Activated CD4-positive, alpha-beta T cell treated with anti-CD3 and anti-CD28 coated beads, Interleukin-2, amount 10 ng/mL, durations not matched to agents 7 days and 5 days (primary cell): ENCODE measurements at places on chromosomes 13 and 19.

GRCh38 chr19:55460670-55461258, 678 bp downstream of the ISOC2 start:
- peak; percentile 30 for DNase-seq

DNA sequence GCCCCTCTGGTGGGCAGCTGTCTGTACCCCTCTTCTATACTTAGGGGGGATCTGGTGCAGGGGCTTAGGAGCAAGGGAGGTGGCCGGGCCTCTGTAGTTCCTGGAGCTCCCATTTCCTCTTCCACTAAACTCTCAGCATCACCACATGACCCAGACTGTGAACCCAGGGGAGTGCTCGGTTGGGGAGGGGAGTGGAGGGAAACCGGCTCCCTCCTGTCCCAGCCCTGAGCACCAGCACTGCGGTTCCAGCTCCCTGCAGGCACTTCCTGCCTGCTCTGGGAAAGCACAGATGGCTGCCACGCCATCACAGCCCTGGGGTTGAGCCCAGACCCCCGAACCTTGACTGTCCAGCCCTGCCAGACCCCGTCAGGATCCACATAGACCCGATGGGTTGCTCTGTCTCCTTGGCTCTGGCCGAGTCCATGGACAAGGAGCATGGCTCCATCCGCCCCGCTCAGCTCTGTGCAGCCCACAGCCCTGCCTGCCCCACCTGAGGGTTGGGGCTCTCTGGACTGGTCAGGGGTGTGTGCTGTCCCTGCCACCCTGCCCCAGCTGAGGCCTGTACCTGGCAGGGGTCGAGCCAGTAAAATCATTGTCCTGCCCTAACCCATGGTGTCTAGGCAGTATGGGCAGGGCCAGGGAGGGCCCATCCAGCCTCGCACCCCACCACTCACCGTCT, 36.0 kb upstream of the SLC7A10 start:
- no peak for DNase-seq

DNA sequence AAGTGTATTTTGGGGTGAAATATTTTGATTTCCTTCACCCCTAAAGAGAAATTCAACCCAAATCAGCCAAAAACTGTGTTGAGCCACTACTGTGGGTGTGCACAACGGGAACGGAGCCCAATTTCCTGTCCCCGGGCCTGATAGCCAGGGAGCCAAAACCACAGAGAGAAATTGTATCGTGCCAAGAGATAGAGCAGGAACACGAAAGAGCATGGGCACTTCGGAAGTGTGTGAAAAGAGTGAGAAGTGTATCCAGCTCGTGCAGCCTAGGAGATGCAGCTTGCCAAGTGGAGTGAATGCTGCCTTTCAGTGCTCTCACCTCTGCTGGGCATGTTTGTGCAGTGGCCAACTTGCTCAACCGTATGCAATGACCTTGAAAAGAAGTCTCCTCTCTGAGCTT, 19.4 kb upstream of the PLEKHF1 start:
- no peak for DNase-seq

DNA sequence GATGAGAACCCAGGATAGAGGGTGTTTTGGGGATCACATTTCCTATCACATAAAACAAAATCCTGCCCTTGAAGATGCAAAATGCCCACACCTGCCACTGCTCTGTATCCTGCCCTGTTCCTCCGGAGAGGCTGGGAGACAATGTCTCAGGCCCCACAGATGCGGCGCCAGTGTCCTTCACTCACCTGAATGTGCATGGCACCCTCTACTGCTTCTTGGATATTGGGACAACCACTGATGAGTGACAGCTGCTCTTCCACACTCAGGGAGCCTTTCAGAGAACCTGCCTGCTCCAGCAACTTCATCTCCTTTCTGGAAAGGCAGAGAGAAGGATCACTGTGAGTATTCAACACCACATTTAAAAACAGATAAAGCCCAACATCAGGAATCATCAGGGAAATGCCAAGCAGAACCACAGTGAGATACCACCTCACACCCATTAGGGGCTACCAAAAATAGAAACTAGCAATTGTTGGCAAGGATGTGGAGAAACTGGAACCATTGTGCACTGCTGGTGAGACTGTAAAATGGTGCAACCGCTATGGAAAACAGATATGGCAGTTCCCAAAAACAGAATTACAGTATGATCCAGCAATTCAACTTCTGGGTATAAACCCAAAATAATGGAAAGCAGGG, 36.4 kb downstream of the CRYL1 start:
- DNase-seq, result peak; percentile 81

DNA sequence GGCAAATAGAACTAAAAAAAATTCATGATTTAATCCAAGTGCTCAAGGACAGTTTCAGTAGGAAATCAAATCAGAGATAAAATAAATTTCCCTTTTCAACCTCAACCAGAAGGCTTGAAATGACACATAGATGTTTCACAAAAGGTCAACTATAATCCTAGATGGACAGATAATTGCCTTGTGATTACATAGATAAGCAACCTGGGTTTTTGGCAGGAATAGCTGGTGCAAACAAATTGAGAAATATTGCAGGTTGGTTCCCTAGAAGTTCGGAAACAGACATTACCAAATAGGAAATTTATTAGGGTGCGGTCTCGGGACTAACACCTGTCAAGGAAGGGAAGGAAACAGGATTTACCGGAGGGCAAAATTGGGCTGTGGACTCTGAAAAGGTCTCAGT, 497.5 kb downstream of the COG6 start:
- no peak for DNase-seq

DNA sequence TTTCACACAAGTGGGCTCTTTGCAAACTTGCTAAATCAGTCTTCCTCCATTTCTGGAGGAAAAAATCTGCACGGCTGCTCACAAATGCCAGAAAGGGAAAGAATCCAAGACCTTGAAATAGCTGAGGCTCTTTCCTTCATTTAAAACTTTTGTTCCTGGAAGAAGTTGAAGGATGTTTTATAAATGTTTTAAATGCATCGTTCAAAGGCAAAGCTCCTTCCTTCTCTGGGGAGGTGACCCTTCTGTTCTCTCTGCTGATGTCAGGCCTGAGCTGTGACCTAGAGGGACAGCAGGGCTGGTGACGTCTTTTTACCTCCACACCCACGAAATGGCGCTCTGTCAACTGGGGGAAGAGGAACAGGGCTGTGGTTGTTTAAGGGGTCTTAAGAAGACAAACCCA, 376.4 kb upstream of the ZNF507 start:
- DNase-seq, result no peak

DNA sequence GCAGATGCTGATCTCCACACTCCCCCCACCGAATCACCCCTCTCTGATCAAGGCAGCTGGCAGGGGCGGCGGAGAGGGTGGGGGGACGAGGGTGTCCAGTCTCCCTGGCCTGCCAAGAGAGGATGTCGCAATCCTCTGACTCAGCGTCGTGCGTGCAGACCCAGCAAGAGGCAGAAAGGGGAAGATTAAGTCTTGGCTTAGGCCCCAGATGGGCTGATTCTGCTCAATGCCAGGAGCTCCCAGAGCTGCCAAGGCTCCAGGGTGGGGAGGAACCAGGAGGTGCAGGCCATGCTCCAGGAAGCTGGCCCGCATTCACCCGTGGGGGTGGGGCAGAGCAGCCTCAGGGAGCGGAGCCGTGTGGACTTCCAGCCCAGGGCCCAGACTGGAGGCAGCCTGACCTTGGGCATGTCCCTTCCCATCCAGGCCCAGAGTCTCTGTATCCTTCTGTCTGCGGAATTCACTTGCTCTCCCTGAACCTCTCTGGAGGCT, 6.6 kb upstream of the BCL3 start:
- DNase-seq, result no peak

DNA sequence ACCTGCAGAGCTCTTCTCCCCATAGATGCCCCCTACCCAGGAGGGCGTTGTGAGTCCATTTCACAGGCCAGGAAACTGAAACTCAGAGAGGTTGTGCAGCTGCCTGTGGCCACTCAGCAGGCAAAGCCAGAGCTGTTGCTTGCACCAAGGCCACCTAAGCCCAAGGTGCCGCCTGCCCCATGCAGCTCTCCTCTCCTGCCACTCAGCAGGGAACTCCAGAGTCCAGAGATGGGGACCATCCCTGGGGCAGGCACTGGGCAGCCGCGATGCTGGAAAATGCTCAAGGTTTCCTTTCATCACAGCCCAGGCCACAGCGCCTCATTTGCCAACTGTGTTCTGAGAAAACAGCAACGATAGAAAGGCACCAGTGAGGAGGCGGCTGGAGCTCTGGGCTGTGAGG, 41.0 kb upstream of the PEPD start:
- no peak for DNase-seq

DNA sequence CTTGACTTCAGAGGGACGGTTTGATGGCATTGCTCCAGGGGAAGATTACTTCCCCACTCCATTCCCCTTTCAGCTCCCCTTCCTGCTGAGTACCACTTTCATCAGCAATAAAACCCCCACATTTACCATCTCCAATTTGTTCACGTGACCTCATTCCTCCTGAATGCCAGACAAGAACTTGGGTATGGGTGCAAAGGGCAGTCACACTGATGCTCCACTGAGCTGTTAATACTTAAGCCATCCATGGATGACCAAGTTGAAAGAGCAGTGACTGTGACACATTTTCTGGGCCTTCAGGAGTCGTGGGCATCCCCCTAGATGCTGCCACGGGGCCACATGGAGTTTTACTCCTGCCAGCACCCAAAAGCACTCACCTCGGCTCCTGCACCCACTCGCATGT, 93.1 kb downstream of the STOML3 start:
- DNase-seq, result no peak

DNA sequence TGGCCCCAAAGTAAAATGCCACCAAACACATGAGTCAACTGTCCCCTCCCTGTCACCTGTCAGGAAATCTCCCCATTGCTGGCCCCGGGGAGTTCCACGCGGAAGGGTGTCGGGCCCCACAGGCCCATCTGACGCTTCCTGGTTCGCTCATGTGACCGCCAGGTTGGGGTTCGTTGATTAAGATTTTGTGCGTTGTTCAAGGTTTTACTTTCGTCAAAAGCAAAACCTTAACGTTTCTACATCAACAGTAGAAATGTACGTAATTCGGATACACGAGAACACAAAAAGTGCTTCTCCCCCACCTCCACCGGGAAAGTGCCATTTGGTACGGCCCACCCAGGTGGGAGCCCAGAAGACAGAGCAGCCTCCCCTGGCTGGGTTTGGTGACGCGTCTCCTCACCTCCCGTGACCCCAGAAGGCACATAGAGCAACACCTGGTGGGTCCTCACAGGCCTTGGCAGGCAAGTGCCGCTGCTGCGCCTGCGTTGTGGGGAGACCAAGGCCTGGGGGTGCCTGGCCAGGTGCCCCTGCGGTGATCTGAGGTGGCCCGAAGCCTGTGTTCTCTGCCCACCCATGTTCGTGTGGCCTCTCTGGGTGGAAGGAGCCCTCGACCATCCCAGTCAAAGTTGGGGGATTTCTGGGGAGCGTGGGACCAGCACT, 161.6 kb downstream of the KDM4B start:
- DNase-seq, result peak; percentile 35

GRCh38 chr19:45508861-45509691, 1.8 kb downstream of the VASP start:
- DNase-seq, result peak; percentile 43

DNA sequence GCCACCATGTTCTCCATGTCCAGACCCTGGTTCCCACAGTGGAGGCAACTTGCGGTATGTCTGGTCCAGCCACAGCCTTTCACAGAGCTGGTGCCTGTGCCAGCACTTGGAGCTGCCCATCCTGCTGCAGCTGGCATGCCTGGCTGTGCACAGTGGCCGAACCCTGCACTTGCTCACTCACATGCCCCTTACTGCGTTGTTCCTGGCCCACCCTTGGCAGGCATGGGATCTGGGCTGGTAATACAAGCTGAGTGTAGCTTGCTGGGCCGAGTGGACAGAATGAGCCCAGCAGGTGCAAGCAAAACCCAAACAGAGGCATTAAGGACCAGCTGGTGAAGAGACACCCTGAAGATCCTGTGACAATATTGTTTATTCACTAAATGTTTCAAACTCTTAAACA, 583.9 kb upstream of the SLITRK6 start:
- DNase-seq, result no peak

- DNase-seq, result no peak
These were observed 4.4 kb downstream of the CLEC4M start for GRCh38 chr19:7767487-7767886.

DNA sequence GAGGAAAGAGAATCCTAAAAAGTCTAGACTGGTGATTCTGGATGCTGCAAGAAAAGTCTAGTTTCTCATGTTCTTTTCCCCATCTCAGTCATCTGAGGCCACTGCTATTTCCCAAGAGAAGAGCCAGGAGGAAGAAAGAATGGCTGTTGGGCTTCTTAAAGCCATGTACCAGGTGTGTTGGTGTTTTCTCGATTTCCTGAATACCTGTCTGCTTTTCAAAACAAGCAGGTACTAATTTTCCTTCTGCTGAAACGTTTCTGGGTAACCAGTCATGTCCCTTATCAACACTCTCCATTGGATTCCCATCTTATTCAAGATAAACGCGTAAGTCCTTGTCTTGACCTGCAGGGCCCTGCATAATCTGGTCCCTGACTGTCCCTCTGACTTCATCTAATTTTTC, 1.1 kb downstream of the ZNF570 start:
- DNase-seq, result no peak

DNA sequence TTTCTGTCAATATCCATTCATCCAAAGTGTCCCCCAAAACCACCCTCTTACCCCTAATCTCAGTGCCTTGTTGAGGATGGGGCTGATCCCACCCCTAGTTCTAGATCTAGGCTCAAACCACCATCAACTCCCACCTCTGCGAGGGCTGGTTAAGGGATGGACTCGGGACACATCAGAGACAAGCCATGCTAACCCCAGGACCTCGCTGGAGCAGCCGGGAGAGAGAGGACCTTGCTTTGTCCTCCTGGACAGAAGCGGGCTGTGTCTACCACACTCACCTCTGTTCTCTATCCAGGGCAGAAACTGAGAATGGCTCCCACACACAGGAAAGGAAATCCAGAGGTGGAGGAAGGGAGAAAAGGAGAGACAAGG, 90.8 kb upstream of the UQCRFS1 start:
- DNase-seq, result no peak

DNA sequence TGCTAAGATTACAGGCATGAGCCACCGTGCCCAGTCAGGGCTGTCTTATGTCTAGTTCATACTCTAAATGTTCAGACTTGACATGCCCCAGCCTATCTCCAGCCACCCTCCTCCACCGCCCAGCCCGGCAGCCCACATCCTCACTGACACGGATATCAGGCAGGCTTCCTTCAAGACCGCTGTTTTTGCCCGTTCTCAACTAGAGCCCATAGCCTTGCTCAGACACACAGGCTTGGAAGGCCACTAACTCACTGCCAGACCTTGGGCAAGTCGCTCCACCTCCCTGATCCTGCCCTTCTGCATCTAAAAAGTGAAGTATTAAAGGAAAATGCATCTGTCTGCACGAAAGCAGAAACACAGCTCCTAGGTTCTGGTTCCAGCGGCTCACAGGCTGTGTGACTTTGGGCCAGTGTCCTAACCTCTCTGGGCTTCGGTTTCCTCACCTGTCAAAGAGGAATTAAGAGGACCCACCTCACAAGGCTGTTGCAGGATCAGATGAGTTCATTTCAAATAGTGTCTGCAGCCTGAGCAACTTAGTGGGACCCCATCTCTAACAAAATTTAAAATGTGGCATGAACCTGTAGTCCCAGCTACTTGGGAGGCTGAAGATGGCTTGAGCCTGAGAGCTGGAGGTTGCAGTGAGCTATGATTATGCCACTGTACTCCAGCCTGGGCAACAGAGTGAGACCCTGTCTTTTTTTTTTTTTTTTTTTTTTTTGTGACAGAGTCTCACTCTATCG, 14.5 kb upstream of the CERS4 start:
- DNase-seq, result peak; percentile 68
